ENCODE measurements at places on chromosomes 2 and 18.

DNA sequence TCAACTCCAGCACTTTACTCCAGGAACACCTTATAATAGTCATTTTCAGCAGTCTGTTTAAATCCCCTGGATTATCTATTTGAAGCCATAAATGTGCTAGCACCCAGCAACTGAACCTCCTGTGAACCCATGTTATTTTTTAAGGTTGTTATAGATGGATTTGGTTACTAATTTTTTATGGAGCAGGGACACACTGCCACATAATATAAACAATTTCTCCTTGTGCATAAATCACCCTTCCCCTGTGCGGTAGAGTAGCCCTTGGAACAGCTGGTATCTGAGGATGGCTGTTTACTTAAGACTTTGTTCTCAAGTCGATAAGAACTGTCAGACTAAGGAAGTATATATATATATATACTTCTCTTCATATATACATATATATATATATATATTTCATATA is 367.4 kb downstream of the EPHA4 start:
- no peak for DNase-seq

GRCh38 chr18:3500016-3500415 is 50.0 kb downstream of the TGIF1 start:
- no peak for DNase-seq

DNA sequence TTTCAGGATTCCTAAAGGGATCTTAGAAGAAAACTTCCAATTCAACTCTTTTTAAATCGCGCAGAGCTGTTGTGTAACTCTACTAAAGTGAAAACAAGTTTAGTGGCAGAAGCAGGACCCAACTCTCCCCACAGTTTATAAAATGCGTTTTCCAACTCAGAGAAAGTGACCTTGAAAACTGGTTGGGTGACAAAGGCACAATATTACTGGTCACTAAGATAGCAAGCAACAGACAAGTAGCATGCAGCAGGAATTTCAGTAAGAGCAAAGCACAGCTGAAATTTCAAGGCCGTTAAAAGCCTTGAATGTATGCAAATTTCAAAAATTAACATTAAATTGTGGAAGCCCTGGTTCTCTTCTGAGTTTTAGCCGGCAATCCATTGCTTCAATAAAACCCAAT is 66.9 kb downstream of the STK39 start:
- no peak for DNase-seq

DNA sequence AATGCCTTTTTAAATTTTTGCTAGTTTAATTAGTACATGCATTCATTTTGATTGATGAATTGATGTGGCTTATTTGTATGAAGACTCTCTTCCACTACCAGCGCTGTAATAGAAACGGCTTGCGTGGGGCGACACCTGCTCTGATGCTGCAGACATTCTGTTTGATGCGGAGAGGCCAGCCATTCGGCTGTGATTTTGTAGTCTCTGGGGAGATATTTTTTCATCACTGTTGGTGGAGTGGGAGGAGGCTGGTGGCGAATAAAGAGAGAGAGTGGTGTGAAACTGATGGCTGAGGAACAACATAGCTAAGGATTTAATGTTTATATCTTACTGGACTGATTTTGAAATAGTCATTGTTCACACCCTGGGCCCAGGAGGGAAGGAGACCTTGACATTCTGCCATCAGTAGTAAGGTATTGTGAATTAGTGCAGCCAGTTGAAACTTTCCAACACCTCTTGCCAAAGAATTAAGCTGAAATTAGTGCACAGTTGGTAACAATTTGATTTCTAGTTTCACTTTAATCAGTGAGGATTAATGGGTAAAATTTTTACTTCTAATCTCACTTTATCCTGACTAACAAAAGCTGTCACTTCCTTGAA is 224.1 kb downstream of the MTX2 start:
- DNase-seq: no peak

GRCh38 chr2:132949108-132949507 is 279.1 kb upstream of the LYPD1 start:
- DNase-seq: no peak

Measured in Kasumi-1 (cell line).